ENCODE measurements at places on chromosomes 3 and 15.

DNA sequence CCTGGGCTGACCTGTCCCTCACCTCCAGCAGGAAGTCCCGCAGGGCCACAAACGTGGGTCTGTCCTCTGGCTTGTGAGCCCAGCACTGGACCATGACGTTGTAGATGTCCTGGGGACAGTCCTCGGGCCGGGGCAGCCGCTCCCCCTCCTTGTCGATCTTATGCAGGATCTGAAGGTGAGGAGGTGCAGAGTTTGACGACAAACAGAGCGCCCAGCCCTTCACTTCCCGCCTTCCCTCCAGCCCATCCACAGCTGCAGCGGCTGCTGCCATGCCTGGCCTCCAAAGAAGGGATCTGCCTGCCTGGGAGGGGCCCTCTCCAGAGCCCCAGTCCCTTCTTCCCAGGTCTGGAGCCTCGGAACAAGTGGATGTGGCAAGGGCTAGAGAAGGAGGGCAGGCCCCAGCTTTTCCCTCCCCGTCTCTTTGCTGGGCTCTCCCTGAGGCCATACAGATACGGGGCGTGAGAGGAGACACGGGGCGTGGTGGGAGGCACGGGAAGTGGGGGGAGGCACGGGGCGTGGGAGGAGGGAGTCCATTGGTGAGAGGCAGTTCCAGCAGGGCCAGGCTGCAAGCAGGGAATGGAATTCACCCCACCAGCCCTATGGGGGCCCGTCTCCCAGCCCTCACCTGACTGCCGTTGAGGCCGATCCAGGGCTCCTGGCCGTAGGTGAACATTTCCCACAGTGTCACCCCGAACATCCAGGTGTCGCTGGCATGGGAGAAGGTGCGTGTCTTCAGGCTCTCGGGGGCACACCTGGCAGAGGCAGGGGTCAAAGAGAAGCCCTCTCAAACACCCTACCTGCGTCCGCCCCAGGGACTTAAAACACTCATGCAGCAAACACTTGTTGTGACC, 29.7 kb downstream of the TNK2 start:
- DNase-seq: no peak

DNA sequence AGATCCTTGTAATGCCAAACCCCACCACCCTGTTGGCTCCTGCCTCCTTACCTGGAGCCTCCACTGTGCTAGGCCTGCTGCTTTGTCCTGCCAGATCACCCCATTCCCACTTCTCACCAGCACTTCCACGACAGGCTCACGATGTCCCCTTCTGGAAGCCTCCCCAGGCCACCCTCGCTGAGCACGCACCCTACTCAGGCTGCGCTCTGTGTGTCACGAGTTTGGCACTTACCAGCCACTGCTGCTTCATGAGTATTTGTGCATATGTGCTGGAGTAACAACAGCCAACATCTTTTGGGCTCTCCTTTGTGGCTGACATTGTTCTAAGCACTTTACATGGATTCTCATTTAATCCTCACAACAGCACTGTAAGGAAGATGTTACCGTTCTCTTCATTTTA, 58.1 kb downstream of the PDIA5 start:
- DNase-seq: no peak

- no peak for DNase-seq
These were observed 1.3 kb downstream of the DENND4A start for GRCh38 chr15:65790694-65791334.

GRCh38 chr15:35616498-35617271, 70.7 kb upstream of the DPH6 start:
- no peak for DNase-seq

DNA sequence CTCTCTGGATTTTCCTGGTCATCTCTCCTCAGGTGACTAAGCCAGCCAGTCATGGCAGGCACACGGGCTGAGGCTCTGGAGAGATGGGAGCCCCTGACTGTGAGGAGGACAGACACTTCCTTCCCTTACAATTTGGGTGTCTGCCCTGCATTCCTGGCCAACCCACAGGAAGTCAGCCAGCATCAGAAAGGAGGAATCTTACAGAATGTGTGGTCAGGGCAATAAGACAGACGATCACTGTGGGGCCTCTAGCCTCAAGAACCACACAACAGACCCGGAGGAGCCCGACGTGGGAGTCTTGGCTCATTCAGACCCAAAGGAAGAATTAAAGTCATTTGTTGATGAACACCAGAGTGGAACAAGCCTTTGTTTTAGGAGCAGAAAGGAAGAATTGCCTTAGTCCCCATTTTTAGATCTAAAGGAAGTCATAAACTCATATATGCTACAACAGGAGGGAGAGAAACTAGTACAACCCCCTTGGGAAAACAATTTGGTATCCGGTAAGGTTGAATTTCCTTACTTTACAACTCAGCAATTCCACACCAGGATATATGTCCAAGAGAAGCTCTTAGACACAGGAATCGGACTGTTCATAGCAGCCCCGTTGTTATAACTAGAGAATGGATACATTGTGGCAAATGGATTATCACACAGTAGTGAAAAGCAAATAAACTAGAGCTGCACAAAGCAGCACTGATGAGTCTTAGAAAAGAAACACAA, 62.2 kb downstream of the ABTB1 start:
- DNase-seq: peak; percentile 46

DNA sequence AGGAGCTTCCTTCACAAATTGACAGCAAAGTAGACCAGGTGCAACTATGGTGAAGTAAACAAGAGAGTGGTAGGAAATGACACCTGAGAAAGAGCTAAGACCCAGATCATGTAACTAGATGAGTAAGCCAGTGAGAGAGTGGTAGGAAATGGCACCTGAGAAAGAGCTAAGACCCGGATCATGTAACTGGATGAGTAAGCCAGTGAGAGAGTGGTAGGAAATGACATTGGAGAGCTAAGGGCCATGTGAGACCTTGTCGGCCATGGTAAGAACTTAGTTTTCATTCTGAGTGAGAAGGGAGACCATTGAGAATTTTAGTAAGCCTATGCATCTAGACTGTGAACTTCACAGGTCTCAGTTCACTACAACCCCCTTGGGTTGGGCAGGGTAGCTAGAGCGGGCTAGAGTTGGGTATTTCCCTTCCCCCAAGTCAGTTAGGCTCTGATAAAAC, 5.4 kb upstream of the SENP7 start:
- DNase-seq: no peak

DNA sequence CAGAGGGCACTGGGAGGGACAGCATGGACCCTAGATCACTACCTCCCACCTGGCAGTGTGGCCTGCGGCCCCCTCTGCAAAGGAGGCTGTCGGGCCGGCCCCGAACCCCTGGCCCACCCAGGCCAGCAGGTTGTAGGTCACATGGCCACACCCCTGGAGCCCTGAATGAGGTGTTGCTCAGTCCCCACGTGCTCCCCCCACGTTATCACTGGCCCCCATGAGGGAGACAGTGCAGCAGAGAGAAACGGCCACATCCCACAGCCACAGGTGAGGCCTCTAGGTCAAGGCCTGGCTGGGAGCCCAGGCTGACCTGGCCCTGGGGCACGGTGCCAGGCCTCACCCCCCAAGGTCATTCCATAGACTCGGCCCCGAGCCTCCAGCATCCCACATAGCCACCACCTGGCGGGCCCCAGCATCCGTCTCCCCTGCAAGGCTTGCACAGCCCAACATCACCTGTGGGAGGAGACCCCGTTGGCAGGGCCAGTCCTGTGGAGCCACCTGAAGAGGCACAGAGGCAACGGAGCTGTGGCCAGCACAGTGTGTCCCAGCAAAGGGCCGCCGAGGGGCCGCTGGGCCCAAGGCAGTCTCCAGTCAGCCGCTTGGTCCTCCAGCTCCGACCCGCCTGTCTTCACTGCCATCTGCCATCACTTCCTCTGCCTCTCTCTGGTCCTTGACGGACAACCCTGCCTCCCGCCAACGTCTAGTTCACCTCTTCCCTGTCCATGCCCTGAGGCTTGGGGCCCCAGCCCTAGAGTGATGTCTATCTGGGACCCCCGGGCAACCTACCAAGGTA, 53.1 kb downstream of the DNAJB8 start:
- no peak for DNase-seq

- no peak for DNase-seq
These were observed 40.8 kb upstream of the EIF5A2 start for GRCh38 chr3:170949211-170949610.

DNA sequence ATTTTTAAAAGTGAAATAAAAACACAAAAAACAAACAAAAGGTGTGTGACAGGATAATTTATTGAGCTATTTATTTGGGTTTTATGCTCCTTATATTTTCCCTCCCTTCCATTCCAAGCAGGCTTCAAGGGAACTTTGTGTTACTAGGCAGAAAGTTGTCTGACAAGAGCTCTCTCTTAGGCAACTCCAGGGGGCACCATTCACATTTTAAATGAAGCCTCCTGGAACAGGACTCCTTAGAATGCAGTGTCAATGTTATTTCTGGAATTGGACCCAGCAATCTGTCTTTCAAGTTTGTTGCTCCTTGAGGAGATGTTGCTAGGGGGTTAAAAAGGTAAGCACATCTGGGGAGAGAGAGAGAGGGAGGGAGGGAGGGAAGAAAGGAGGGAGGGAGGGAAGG, 5.4 kb upstream of the RFX7 start:
- DNase-seq: peak; percentile 28

DNA sequence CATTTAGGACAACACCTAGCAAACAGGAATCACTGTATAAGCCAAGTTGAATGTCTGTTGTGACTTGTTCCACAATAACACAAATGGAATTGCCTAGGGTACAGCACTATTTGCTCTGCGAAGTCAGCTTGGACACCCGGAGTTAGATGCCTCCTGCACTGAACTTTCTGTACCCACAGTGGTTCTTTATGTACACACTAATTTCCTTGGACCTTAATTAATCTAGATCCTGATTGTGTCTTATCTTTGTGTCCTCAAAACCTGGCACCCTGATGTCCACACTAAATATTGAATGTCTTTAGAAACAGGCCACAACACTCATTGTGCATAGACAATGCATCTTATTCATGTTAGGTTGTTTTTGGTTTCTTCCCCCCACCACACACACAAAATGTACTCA, 278.9 kb upstream of the NR2F2 start:
- DNase-seq: no peak
